ENCODE measurements at places on chromosomes 12 and 14. TPM values are rescaled to one million over a fixed set of nuclear protein-coding genes. Genes with fewer than 3 reads are reported as not detected.

DNA sequence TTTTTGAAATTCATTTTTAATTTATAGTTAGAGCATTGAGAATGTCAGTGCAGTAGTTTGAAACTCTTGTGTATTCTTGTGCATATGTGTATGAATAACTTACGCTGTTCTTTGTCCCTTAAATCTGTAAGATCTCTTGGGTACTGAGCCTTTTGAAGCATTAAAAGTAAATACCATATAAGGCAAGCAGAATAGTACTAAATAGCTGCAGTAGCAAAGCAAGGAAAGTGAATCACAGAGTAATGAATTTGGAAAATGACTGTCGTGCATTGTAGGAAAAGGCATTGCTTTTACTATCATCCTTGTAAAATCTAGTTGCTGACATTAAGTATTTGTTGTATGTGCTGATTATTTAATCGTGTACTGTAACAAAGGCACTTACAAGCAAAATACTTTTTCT lies 12.1 kb downstream of the CNOT2 start:
- DNase-seq = no peak

- DNase-seq = peak; percentile 43
Observed at GRCh38 chr12:3480764-3481163, 10.2 kb upstream of the PRMT8 start.

- DNase-seq = no peak
Observed at GRCh38 chr12:76855271-76855670, 23.5 kb downstream of the CSRP2 start.

TPPP2 gene
- 0.70 TPM for total RNA-seq

INHBC gene
- total RNA-seq = not detected

VRTN gene
- 108 TPM for total RNA-seq

ACVRL1 gene
- total RNA-seq = 0.19 TPM

Data from endodermal cell (in vitro differentiated cells).